ENCODE measurements at places on chromosomes 2 and 18. TPM values are rescaled to one million over a fixed set of nuclear protein-coding genes. Genes with fewer than 3 reads are reported as not detected.

- no peaks in the 10 kb centered on the region for H3K36me3 ChIP-seq
Observed at GRCh38 chr2:238420442-238420841, 6.3 kb upstream of the ASB1 start.

DNA sequence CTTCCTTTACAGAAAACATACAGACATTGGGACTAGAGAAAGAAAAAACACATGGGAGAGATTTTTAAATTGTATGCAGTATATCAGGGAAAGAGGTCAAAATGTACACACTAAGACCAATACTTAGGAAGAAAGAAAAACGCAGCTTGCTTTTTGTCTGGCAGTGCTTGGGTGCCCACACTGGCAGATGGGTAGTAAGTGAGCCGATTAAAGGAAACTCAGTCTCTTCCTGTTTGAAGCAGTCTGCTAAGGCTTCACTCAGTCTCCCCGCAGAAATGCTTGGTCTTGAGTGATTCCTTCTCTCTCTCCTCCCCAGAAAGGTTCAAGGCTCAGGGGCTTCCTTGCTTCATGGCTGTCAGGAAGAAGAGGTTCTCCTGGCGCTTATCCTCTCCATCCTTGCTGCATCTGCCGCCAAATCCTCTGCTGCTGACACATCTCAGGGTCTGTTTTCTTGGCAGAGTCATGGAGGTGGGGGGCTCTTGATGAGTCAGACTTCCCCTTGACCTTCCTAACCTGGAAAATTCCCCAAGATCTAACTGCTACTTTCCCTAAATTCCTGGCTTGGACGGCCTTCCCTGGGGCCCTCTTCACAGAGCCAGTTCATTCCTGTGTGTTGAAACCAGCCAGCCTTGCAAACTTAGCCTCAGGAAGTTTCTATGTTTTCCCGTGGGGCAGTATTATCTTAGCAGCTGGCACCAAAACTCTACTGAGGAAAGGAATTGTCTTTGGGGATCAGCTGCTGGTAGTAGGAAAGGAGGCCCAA, 10.5 kb upstream of the TMSB10 start:
- peak; percentile 59 for DNase-seq
- no peaks in the 10 kb centered on the region for H3K36me3 ChIP-seq
- no peak overlapping the region for H3K4me3 ChIP-seq
- H3K27ac ChIP-seq: no peak overlapping the region

DNA sequence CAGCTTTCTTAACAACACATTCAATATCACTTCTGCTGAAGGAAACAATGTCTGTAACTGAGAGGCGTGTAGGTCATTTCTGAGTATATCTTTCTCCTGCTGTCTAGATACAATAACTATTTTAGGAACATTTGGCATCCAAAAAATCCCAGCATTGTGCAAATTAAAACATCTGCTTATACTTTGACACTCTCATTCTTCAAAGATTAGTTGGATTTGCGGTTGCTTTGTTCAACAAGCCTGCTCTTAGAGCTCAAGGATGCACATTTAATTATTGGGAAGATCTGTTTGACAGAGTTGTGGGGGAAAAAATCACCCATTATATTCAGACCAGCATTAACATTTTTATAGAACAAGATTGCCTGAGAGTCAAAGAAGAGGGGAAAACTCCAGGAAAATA, 449.5 kb upstream of the HNRNPA3 start:
- no peaks in the 10 kb centered on the region for H3K27me3 ChIP-seq
- no peak overlapping the region for H3K4me3 ChIP-seq
- H3K36me3 ChIP-seq: no peaks in the 10 kb centered on the region
- no peak for DNase-seq

DNA sequence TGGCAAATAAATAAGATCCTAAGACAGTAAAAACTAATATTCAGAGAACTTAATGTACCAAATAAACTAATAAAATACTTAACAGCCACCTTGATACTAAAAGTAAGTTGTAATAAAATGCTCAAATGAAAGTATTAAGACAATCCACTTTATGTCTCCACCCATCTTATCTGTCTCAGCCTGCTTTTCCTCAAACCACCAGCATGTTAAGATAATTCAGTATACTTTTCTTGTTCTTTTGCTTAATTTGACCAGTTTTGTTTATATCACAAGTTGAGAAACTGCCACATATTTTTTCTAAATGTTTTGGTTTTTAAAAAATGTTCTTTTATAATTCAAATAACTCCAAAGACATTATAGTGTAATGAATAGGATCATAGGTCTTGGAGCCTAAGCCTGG, 142.0 kb downstream of the MBD5 start:
- H3K27me3 ChIP-seq: no peaks in the 10 kb centered on the region
- H3K4me1 ChIP-seq: peaks cover 6% of the 10 kb centered on the region
- DNase-seq: no peak
- no peak overlapping the region for H3K27ac ChIP-seq

GRCh38 chr2:43444989-43445645, 150.7 kb downstream of the THADA start:
- no peaks in the 10 kb centered on the region for H3K36me3 ChIP-seq
- H3K27ac ChIP-seq: peak overlapping the region; percentile 64
- H3K4me3 ChIP-seq: no peak overlapping the region

DNA sequence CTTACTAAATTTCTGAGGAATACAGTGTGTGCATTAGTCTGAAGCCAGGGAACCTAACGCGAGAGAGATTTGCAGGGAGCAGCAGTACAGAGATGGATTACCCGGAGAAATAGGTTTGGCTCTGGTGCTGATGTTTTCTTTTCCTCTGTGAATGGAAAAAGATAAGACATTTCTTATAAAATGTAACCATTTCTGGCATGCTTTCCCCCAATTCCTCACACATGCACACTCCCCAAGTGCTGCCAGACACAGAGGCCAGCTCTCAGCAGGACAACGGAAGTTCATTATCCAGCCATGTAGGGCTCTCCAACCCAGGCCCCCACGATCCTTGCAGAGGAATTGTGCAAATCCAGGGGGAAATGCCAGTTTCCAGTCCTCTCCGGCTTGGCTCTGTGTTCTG, 224.5 kb upstream of the MGAT5 start:
- no peak for DNase-seq
- H3K27ac ChIP-seq: no peak overlapping the region
- no peaks in the 10 kb centered on the region for H3K36me3 ChIP-seq
- H3K4me1 ChIP-seq: no peaks in the 10 kb centered on the region
- H3K27me3 ChIP-seq: no peaks in the 10 kb centered on the region

GRCh38 chr2:7844414-7844965, 837.4 kb upstream of the ID2 start:
- no peak overlapping the region for H3K4me3 ChIP-seq
- peaks cover 30% of the 10 kb centered on the region for H3K4me1 ChIP-seq
- peak overlapping the region; percentile 16 for H3K27ac ChIP-seq
- no peaks in the 10 kb centered on the region for H3K27me3 ChIP-seq

DNA sequence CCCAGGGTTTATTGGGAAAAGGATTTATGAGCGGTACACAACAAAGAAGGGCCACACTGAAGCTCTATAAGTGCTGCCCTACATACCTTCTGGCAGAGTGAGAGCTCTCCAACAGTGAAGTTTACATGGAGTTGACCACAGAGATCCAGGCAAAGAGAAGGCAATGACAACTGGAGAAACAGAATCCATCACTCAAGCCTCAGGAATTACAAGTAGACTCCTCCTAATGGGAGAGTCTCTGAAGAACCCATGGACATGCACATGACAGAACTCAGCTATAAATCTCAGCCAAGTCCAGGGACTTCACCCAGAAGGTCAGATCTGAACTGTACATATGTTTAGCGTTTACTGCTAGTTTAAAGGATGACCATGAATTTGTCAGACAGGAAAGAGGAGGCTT, 164.7 kb downstream of the DNAH7 start:
- no peak overlapping the region for H3K4me3 ChIP-seq
- no peaks in the 10 kb centered on the region for H3K27me3 ChIP-seq
- H3K36me3 ChIP-seq: no peaks in the 10 kb centered on the region
- no peaks in the 10 kb centered on the region for H3K4me1 ChIP-seq
- H3K27ac ChIP-seq: no peak overlapping the region
- DNase-seq: no peak

- no peak overlapping the region for H3K27ac ChIP-seq
- H3K4me1 ChIP-seq: peaks cover 16% of the 10 kb centered on the region
- no peaks in the 10 kb centered on the region for H3K27me3 ChIP-seq
- DNase-seq: peak; percentile 32
Observed at GRCh38 chr2:119691189-119691588, 12.2 kb downstream of the TMEM177 start.

- peak overlapping the region; percentile 63 for H3K4me3 ChIP-seq
- H3K4me1 ChIP-seq: peaks cover 66% of the 10 kb centered on the region
- peak; percentile 94 for DNase-seq
- H3K27me3 ChIP-seq: no peaks in the 10 kb centered on the region
Observed at GRCh38 chr2:27085673-27086089, 891 bp upstream of the KHK start.

- no peaks in the 10 kb centered on the region for H3K4me1 ChIP-seq
- no peak overlapping the region for H3K4me3 ChIP-seq
- no peaks in the 10 kb centered on the region for H3K36me3 ChIP-seq
- peak overlapping the region; percentile 46 for H3K27ac ChIP-seq
Observed at GRCh38 chr2:235230821-235231601, 262.8 kb upstream of the AGAP1 start.

- no peaks in the 10 kb centered on the region for H3K4me1 ChIP-seq
- no peak overlapping the region for H3K4me3 ChIP-seq
- no peaks in the 10 kb centered on the region for H3K36me3 ChIP-seq
- no peak overlapping the region for H3K27ac ChIP-seq
- no peaks in the 10 kb centered on the region for H3K27me3 ChIP-seq
Observed at GRCh38 chr2:2243666-2244065, 87.4 kb downstream of the MYT1L start.

GRCh38 chr2:107062599-107063220, 176.7 kb upstream of the ST6GAL2 start:
- no peaks in the 10 kb centered on the region for H3K4me1 ChIP-seq
- H3K27me3 ChIP-seq: no peaks in the 10 kb centered on the region
- no peak for DNase-seq
- no peak overlapping the region for H3K27ac ChIP-seq
- no peak overlapping the region for H3K4me3 ChIP-seq

DNA sequence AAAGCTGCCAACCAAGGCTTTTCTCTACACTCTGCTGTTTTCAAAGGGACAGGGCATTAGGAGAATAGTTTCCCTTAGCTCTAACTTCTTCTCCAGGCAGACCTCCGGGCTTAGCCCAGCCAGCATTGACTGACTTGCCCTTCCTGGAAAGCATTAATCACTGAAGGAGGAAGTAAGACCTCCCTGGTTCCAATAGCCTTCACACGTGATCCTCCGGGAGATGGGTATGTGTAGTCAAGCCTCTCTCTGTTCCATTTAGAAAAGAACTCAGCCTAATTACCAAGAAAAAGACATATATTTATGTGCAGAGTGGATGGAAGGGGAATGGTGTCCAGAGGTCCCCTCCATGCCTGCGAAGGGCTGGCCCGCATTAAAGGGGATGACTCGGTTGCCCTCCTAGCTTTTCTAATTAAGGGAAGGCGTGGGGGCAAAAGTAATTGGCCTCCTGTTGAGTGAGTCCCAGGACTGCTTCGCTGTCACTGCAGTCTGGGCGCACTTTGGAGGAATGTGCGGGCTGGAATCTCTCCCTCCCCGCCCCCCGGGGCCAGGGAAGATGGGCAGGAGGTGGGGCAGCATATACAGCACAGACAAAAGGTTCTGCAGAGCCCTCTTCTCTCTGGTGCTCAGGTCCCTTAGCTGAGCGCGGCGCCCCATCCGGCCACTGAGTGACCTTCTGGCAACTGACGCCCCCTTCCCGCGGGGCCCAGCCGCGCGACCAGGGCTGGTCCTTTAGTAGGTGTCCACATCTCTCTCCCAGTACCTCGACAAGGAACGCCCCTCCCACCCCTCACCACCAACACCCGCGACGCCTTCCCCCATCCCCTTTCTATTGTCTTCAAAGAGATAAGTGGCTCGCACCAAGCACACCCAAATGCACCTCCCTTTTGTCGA, 686.0 kb downstream of the NRXN1 start:
- no peak overlapping the region for H3K27ac ChIP-seq
- peak overlapping the region; percentile 47 for H3K4me3 ChIP-seq
- H3K4me1 ChIP-seq: no peaks in the 10 kb centered on the region
- no peaks in the 10 kb centered on the region for H3K36me3 ChIP-seq
- no peak for DNase-seq

DNA sequence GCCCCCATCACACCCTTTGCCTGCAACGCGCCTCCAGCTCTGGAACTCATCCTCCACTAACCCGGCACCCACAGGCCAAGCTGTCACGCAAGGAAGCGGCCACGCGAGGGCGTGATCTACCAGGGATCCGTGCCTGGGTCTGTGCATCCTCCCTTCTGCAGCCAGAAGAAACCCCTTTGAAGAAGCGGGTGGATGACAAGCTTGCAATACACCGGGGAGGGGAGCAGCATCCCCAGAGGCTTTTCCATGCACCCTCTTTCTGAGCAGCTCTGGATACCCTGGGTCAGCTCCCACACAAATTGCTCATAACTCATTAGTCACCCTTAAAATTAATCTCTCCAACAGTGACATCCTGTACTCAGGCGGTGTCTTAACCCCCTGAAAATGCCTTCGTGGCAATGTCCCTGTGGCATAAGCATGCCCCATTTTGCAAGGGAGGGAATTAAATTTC, 47.6 kb downstream of the PDCL3 start:
- no peak overlapping the region for H3K4me3 ChIP-seq
- no peaks in the 10 kb centered on the region for H3K27me3 ChIP-seq
- no peak overlapping the region for H3K27ac ChIP-seq
- DNase-seq: peak; percentile 80

GRCh38 chr18:51137026-51137729, 60.3 kb downstream of the MEX3C start:
- no peaks in the 10 kb centered on the region for H3K36me3 ChIP-seq
- H3K4me1 ChIP-seq: no peaks in the 10 kb centered on the region
- no peak overlapping the region for H3K4me3 ChIP-seq
- H3K27ac ChIP-seq: no peak overlapping the region

DNA sequence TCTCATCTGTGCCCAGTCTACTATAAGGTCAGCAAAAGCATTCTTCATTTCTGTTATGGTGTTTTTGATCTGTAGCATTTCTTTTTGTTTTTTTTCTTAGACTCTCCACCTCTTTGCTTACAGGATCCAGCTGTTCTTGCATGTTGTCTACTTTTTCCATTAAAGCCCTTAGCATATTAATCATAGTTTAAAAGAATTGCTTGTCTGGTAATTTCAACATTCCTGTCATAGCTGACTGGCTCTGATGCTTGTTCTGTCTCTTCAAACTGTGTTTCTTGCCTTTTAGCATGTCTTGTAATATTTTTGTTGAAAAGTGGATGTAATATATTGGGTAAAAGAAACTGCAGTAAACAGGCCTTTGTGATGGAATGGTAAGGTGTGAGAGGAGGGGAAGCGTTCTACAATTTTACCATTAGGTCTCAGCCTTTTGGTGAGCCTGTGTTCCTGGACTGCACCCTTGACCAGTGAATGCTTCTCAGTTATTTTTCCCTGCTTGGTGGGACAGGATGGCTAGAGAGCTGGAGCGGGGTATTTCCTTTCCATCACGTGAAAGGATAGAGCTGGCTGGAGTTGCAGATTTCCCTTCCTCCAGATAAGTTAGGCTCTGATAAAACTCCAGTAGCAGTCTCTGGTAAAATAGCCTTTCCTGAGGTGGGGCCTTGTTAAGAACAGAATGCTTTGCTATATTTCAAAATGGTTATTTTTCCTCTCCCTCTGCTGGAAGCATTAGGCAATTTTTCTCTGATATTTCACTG, 65.4 kb downstream of the PLA2R1 start:
- H3K27me3 ChIP-seq: no peaks in the 10 kb centered on the region
- no peaks in the 10 kb centered on the region for H3K4me1 ChIP-seq
- DNase-seq: no peak
- no peaks in the 10 kb centered on the region for H3K36me3 ChIP-seq
- peak overlapping the region; percentile 5 for H3K27ac ChIP-seq

The RBM43 gene
- total RNA-seq: 16.9 TPM

The GPN1 gene
- total RNA-seq: 24.4 TPM

The COLEC12 gene
- 17.5 TPM for total RNA-seq

The CREG2 gene
- 0.36 TPM for total RNA-seq

The CHRNA1 gene
- not detected for total RNA-seq

The REG1B gene
- not detected for total RNA-seq

The SERPINB7 gene
- not detected for total RNA-seq
